SK-N-SH (cell line): ENCODE measurements at places on chromosomes 3 and 15.
A peak's percentile ranks its signal among the peaks of the same experiment; 100 is the strongest.

DNA sequence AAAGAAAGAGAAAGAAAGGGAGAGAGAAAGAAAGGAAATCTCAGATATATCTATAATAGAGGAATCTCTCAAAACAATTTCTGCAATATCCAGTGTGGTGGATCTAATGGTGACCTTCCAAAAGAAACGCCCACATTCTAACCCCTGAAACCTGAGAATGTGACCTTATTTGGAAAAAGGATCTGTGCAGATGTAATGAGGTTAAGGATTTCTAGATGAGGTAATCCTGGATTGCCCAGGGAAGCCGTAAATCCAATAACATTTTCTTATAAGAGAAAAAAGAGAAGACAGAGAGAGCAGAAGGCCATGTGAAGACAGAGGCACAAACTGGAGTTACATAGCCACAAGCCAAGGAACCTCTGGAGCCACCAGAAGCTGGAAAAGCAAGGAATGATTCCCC is 307.6 kb downstream of the ZBTB20 start:
- DNase-seq = no peak

DNA sequence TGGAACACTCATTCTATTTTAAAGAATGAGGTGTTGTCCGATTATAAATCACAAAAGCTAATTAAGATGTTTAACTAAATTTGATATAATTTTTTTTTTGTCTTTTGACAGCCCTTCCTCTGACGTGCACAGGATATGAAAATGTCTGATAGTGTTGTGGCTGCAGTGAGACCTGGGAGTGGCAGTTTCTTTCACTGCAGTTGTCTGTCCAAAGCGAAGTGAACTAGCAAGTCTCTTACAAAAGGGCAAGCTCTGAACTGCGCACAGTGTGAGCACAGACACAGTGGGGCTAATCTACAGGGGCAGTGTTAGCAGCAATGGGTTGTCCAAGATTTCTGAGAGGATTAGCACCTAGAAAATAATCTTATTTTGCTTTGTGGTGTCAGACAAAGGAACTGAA is 29.1 kb upstream of the MYRIP start:
- DNase-seq = no peak

GRCh38 chr3:157073810-157074209 is 86.1 kb downstream of the CCNL1 start:
- DNase-seq = peak; percentile 42

DNA sequence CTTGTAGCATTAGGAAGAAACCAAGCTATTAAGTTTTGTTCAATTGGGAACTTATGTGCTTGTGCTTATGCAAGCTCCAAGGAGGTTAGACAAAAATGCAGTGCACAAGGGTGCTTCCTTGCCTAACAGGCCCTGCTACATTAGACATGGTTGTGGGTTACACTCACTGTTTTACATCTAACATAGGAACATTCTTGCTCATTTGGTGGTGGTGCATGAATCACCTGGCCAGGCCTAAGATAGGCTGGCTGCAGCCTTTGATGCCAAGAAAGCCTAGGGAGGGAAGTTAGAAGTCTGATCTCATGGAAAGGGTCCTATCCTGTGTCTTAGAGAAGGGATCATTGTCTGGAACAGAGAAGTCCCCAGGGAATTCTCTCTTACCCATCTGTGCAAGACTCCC is 43.5 kb downstream of the CA12 start:
- DNase-seq = no peak

DNA sequence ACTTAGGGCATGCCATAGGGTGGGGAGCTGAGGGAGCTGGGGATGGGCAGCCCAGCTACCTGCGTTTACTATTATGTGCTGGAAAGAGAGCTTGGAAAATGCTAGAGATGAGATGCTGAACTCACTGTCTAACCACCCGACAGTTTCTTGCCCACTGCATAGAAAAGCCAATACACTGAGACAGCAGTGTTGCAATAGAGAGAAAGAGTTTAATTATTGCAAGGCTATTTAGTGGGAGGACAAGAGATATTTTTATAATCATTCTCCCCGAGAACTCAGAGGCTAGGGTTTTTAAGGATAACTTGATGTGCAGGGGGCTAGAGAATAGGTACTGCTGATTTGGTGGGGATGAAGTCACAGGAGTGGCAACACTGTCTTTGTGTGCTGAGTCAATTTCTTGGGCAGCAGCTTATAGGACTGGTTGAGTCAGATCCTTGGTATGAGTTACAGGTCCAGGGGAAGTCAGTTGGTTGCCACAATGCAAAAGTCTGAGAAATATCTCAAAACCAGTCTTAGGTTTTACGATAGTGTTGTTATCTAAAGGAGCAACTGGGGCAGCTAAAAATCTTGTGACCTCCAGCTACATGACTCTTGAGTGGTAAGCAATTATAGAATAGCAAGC is 205.9 kb downstream of the GABRG3 start:
- no peak for DNase-seq

GRCh38 chr3:65436580-65436979 is 602.1 kb downstream of the MAGI1 start:
- peak; percentile 53 for DNase-seq

GRCh38 chr15:85044251-85044853 is 62.7 kb downstream of the PDE8A start:
- peak; percentile 39 for DNase-seq

DNA sequence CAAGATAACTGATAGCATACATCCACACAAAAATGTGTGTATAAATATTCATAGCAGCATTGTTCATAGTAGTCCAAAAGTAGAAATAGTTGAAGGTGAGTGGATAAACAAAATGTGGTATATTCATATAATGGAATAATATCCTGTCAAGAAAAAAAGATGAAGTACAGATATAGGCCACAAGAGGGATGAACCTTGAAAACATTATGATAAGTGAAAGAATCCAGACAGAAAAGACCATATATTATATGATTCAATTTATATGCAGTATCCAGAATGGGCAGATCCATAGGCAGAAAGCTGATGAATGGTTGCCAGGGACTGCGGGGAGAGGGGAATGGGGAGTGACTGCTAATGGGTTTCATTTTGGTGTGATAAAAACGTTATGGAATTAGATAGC is 54.3 kb upstream of the TNIK start:
- DNase-seq = no peak

DNA sequence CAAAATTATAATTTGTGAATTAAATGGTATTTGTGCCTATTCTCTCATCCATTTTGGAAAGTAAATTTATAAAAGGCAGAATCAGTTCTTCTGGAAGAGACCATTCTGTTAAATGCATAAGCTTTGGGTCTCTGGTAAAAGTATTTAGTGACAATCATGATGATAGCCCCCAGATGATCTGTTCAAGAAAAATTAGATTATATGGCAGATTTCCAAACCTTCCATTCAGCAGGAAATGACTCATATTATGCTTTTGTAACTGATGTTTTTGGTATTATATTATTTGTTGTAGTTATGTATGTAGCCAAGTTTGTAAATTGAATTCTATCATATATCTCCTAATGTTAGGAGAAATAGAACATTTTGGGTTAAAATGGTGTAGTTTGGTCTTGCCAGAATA is 340.8 kb upstream of the DPH6 start:
- DNase-seq = peak; percentile 20

GRCh38 chr3:167880183-167880582 is 144.7 kb downstream of the SERPINI1 start:
- DNase-seq = no peak

GRCh38 chr3:113070681-113071113 is 79.9 kb downstream of the GTPBP8 start:
- no peak for DNase-seq

DNA sequence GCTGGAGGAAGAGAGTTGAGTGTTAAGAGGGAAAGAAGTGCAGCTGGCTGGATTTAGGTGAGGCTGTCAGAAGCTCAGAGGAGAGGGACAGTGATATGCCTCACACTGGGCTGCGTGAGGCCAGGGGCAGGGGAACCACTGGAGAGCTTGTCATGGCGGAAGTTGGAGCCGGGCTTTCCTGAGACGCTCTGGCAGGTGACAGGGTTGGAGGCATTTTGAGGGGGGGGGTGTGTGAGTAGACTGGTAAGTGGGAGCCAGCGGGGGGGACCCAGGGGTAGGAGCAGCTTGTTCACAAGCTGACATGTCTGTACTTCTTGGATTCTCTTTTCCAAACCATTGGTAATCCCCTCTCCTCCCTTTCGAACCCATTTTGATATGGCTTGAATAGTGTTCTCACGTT is 331.5 kb upstream of the RGMA start:
- no peak for DNase-seq
